Activated CD4-positive, alpha-beta T cell treated with anti-CD3 and anti-CD28 coated beads, Interleukin-2, Interleukin-6, amounts not matched to agents 100 ng/mL and 50 ng/mL, durations not matched to agents 16 hours and 8 hours (primary cell): ENCODE measurements at places on chromosomes 5 and 9.

DNA sequence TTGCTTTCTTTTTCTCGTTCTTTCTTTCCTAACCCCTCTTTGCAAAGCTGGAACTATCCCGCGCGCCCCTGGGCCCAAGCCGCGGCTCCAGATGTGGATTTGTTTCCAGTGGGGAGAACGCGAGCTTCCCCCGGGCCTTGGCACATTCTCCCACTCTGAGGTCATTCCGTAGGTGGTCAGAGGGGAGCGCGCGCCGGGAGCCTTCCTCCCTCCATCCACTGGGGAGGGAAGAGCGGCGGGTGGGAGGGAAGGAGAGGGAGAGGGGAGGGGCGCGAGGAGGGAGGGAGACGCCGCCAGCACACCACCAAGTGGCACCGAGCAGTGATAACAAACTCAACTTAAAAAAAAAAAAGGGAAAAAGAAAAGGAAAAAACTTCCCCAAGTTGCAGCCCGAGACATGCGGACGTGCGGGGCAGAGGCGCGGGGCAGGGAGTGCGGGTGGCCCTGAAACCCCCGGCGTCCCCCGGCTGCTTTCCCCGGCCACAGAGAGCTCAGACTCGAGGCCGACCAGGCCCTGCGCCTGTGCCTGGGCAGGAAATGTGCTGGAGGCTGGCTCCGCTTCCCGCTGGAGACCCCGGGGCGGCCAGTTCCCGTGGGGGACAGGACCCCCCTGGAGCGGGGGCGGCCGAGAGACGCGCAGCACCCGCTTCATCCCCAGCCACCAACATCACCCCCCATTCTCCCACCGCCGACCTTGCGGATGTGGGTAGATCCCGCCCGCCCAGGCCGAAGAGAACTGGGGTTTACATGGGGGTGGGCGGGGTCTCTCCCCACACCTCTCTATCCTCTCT is 3.1 kb downstream of the IER5L start:
- no peak for DNase-seq

DNA sequence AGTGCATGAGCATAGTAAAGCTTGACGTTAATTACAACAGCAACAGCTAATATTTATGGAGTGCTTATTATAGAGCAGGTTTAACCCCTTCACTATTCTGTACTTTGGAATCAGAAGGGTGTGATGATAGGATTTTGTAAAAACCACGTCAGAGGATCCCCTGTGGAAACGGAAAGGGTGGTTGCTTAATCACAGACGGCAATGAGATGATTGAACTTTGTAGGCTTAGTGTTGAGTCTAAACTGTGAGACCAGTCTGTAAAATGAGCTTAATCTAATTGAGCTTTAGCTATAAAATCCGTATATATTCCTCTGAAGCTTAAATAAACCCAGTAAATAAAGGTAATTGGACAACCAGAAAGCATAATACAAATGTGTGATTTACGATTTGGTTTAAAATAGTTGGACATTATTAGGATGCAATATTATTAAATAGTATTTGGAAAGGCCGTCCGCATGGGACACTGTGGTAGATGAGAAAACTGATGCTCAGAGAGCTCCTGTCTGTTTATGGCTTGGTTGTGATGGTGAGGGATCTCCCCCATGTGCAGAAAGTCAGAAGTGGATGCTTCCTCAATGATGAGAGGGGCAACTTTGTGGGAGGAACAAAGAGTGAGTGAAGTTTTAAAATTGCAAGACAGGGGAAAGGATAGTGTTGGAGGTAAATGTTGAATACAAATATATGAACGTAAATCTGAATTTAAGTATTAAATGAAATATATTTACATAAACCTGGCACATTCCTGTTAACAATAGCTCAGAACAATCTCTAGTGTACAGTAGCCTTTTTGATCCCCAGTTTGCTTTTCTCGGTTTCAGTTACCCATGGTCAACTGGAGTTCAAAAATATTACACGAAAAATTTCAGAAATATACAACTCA is 23.4 kb upstream of the SCGB3A2 start:
- DNase-seq: no peak

GRCh38 chr5:100901821-100902341 is 1.2 kb downstream of the ST8SIA4 start:
- peak; percentile 77 for DNase-seq

- no peak for DNase-seq
Observed at GRCh38 chr5:82807021-82807420, 270.2 kb downstream of the TMEM167A start.

DNA sequence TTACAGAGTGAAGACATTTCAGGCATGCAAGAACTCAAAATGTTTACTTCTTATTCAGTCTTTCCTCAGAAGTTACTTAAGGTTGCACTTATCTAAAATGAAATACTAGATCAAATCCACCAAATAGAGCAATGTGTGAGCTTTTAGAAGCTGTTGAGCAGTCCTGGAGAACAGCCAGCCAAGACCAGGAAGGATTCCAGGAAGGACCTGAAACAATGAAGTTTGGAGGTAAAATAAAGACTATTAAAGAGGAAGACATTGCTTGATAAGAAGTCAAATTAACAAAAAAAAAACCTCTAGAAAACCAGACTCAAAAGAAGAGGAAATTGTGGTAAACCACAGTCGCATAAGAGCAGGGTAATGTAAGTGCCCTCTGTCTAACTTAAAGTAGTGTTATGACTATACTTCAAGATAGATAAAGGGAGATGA is 156.2 kb upstream of the S1PR3 start:
- DNase-seq: peak; percentile 71

- no peak for DNase-seq
Observed at GRCh38 chr5:65946198-65946745, 19.9 kb downstream of the ERBIN start.

DNA sequence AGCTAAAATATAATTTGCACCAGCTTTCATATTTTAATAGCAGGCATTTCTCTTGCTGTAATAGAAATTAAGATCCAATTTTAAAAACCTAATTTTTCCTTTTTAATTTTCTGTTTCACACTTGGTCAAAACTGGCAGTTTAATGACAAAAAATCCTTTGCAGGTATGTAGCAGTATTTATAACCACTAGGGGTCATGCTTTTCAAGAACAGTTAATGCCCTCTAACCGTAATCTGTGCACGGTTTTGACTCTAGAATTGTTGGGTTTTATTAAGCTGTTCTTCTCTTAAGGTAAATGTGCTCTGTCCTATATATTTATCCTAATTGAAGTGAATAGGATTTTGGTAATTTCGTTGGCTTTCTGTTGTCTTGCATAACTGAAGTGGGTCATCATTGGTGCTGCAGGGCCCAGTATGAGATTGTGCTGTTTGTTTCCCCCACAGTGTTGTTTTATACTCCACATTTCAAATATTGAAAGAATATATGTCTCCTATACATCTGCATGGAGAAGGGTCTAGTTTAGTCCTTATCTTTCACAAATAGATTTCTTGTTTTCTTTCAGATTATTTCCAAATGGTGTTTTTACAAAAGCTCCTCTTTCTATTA is 107.4 kb downstream of the SCAMP1 start:
- DNase-seq: peak; percentile 30

- no peak for DNase-seq
Observed at GRCh38 chr5:167565189-167565954, 726.1 kb upstream of the WWC1 start.

- no peak for DNase-seq
Observed at GRCh38 chr9:106019039-106019680, 324.8 kb downstream of the TMEM38B start.

DNA sequence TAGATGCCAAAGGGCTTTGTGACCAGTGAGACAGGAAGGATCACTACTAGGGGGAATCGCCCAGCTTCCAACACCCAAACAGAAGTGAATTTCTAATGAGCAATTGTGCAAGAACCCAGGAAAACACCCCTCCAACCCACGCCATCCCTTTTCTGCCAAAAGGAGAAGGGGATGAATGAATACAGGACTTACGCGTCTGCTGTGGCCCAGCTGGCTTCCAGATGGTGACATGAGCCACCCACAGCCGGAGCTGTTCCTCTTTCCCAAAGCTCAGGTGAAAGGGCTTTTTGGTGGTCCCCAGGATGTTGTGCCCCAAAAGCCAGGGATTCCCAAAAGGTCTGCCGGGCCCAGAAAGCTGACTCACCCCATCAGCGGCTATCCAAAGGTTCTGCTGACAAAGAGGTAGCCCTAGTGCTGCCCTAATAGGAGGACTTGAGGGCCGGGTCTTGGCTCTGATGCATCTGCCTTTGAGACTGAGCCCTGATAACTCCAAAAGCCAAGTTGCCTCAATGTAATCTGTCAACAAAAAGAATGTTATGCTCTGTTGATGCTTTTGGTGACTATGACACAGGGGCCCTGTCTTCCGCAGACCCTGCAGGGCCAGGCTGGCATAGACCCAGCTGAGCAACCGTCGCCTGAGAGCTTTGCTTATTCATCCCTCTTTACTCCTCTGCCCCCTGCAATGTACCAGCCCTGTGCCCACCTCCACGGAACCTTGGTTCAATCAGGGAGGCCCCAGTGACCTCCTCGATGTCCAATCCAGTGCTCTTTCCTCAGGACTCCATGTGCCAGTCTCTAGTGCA is 14.5 kb downstream of the GSN start:
- no peak for DNase-seq

DNA sequence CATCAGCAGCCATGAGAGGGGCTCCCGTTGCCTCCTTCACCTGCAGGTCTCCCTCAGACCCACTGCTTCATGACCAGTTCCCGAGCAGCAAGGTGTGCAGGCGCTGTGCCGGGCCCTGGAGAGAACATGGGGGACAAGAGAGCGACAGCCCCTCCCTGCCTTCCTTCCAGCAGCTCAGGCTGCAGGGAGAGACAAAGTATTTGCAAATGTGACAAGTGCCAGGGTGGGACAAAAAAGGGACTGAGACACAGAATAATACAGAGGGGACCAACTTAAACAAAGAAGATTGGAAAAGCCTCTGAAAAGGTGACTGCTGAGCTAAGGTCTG is 22.5 kb upstream of the VDAC1 start:
- no peak for DNase-seq

DNA sequence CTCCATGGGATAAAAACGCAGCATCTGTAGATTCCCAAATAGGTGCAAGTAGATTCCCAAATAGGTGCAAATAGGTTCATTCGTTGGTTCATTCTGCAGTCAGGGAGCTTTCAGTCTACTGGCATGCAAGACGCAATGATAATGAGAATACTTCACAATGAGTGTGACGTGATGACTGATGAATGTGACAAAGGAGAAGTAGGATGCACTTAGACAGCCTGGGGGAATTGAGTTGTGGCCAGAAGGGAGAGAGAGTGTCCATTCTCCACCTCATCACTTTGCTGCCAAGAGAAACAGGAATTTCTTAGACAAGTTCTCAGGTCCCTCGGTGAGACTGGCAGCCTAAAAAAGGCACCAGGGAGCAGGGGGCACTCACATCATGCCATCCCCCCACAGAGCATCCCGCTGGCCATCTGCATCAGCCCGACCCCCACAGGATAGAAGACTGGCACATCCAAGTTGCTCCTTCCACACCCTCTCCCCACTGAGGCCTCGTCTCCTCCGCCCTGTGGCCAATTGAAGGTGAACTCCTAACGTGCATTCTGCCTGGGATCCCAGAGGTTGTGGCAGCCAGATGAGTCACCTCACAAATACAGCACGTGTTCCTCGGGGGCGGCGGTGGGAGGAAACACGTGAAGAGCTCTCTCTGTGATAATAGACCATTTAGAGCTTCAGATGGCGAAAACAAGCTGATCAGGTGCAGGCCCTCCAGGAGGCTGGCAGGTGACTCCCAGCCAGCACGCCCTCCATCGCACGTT is 19.9 kb upstream of the KCNIP1 start:
- DNase-seq: no peak

DNA sequence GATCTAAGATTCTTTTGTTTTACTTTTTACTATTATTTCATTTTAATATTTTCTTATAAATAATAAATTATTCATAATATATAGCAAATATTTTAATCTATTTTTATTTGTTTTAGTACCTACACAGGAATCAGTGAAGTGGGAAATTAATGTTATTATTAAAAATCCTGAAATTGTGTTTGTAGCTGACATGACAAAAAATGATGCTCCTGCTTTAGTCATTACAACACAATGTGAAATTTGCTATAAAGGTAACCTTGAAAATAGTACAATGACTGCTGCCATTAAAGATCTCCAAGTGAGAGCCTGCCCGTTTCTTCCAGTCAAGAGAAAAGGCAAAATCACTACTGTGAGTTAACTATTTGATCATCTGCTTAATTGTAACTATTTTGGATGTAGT is 138.7 kb downstream of the VPS13A start:
- DNase-seq: no peak

DNA sequence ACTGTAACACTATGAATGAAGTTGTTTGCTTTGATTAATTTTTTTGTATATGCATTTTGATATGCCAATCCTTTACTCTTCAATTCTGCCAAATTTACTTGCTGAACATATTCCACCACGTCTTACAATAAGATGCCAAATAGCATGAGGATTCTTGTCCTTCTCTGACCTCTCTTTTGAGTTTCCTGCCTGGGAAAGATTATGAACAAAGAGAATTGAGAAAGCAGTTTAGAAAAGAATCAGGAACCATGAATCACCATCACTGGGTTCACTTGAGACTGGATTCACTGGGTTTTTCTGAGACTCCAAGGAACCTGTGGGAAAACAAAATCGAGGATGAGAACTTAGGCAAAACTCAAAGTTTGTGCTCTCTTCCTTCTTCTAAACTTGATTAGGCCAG is 256.5 kb downstream of the CETN3 start:
- no peak for DNase-seq

- no peak for DNase-seq
Observed at GRCh38 chr5:570446-570845, 41.7 kb upstream of the CEP72 start.

- no peak for DNase-seq
Observed at GRCh38 chr9:88458716-88459465, 70.6 kb downstream of the SPIN1 start.

DNA sequence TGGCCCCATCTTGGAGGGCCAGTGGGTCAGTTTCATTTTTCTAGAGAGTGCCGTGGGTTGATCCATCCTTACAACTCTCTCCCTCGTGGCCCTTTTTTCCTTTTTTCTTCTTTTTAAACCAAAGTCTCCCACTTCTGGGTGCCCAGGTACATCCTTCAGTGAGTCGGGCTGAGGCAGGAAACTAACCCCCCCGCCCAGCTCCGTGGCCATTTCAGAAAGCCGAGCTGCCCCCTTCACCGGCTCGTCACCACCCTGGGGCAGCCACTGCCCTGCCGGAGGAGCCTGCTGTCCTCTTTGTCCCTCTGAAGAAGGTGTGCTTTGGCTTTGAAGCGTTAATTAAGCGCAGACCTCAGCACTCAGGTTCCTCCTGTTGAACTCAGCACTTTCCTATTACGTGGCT is 5.2 kb downstream of the CFAP77 start:
- DNase-seq: no peak

DNA sequence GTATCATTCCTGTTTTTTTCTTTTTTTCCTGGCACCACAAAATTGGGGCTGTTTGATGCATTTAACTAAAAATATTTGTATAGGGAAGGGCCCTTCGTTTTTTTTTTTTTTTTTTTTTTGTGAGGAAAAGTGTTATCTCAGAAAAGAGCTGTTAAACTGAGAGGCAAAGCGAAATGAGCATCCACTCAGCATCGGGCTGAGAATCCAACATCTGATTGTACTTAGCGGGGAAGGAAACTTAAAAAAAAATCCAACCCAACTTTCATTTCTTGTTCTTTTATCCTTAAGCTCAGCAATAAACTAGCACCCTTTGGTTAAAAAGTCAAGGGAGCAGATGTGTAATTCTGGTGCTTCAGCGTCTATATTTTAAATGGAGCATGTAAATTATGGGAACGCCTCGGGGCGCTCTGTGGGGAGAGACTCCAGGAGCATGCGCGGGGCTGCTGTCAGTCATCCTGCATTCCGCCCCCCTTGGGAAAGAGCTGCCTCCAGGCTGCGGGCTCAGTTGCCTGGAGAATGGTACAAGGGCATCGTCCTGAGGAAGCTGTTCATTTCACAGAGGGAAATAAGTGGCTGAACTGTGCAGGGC is 33.3 kb downstream of the DMRT2 start:
- DNase-seq: no peak
